ENCODE measurements at places on chromosomes 4 and X.

DNA sequence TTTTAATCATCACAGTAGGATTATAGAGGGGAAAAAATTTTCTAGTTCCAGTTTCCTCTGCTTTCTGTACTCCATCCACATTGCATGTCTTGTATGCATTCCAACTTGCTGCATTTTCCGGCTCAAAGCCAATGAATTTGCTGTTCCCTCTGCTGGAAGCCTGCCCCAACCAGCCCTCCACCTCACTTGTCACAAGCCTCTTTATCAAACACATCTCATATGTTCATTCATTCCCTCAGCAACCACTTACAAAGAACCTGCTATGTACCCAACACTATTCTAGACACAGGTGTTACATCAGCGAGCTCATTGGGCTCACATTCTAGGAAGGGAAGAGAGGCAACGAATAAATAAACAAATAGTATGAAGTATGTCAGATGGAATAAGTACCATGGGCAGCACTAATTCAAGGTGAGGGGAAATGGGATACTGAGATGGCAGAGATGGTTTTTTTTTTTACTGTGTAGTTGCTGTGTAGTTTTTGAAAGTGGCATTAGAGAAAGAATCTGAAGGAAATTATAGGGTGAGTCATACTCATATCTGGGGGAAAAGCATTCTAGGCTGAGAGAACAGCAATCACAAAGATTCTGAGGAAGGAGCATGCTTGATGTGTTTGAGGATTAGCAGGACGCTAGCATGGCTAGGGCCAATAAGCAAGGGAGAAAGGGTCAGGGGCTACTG lies 332.5 kb downstream of the PDGFC start:
- no peak for DNase-seq

DNA sequence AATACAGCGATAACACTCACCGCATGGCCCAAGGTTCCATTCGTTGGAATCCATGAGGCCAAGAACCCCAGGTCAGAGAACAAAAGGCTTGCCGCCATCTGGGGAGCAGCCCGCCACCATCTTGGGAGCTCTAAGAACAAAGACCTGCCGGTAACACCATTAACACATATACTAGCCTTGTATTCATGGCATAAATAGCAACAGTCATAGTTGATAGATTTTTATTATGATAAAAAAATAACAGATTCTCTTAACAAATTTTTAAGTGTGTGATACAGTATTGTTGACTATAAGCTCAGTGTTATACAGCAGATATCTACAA lies 309.4 kb downstream of the GLUD2 start:
- DNase-seq, result no peak

GRCh38 chr4:169601016-169601771 lies 11.2 kb downstream of the NEK1 start:
- no peak for DNase-seq

DNA sequence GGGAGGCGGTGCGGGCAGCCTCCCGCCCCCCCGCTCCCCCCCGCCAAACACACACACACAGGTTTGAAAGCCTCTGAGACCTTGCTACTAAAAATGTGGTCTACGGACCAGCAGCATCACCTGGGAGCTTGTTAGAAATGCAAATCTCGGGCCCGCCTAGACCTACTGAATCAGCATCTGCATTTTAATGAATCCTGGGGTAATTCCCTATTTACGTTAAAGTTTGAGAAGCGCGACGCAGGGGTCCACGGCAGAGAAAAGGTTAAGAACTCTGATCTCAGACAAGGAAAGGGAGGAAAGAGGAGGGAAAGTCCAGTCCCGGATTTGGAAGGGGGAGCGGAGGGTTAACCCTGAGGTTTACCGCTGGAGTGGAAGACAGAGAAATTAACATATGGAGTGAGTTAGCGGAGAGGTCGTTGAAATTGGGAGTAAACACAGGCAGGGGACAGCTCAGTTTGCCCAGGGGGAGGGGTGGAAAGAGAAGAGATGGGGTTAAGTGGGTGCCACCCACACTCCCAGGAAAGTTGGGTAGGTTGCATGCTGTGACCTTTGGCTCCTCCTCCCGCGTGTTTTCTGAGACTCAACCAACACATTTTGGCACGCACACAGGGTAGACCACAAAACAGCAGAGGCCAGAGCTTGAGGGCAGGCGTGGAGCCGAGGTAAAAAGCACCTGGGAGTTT lies 483.6 kb downstream of the BCOR start:
- no peak for DNase-seq

GRCh38 chr4:14908635-14909034 lies 93.6 kb upstream of the CPEB2 start:
- DNase-seq, result no peak

DNA sequence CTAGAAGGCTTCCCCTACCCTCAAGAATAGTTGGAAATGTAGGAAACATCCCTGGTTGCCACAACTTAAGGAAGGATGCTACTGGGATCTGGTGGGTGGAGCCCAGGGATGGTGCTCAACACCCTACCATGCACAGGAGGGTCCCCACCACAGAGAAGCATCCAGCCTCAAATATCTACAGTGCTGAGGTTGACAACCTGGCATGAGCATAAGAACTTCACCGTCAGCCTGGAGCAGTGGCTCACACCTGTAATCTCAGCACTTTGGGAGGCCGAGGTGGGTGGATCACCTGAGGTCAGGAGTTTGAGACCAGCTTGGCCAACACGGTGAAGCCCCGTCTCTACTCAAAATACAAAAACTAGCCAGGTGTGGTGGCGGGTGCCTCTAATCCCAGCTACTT lies 24.0 kb upstream of the ASMTL start:
- DNase-seq, result no peak

DNA sequence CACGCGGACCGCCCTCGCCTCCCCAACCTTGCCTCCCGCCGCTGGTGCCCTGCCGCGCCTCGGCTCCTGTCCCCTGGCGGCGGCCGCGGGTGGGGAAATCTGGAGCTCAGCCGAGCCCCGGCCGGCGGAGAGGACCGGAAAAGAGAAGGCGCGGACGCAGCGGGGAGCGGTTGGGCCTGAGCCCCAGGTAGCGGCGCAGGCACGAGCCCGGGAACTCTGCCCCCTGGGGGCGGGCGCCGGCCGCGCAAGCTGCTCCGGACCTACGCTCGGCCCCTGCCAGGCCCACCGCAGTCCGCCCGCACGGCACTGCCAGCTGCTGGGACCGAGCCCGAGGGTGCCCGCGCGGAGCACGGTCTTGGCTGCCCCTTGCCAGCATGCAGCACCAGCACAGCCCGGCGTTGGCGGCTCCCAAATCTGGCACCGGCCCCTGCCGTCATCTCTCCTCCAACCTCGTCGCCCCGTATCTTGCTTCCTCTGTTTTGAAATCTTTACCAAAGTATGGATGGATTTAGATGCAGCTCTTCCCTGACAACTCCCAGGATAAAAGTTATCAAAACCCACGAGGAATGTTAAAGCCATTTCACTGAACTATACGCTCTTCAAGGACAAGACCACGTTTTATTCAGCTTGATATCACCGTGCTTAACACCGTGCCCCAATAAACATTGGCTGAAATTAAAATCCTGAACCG lies at the start of gene PRSS12:
Gene PRSS12 (minus strand): TSS at position 161 of the 691 bp plus-strand sequence. CDS start 283 bp downstream, outside the sequence.
- DNase-seq, result peak; percentile 66

DNA sequence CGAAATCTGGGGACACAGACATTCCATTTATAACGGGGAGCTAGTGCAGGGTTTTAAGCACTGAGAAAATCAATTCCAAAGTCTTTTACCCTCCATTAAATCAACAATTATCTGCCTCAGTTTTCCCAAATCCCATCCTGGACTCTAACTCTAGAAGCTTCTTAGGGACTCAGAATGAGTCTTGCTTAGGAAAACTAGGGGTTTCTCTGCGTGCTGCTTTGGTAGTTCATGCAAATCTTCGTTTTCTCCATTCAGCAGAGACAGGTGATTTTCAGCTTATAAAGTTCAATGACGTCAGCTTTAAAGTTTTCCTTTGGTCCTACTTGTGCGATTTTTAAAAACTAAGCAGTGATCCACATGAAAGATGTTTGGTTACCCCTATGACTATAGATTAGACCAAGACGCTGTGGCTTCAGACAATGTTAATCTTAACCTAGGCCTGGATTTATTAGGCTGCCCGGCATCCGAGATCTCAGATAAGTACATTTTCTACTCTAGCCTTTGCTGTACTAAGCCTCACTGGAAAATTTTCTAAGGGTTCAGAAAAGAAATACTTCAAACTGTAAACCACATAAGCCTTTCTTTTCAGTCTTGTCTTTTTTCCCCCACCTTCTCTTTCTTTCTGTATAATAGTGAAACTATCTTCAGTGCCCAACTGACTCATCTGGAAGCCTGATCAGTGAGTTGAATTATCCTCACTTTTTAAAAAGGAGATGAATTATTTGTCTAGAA lies 121.4 kb upstream of the GATB start:
- no peak for DNase-seq

- DNase-seq, result peak; percentile 9
These were observed 4.4 kb downstream of the LSM6 start for GRCh38 chr4:146179784-146180370.

DNA sequence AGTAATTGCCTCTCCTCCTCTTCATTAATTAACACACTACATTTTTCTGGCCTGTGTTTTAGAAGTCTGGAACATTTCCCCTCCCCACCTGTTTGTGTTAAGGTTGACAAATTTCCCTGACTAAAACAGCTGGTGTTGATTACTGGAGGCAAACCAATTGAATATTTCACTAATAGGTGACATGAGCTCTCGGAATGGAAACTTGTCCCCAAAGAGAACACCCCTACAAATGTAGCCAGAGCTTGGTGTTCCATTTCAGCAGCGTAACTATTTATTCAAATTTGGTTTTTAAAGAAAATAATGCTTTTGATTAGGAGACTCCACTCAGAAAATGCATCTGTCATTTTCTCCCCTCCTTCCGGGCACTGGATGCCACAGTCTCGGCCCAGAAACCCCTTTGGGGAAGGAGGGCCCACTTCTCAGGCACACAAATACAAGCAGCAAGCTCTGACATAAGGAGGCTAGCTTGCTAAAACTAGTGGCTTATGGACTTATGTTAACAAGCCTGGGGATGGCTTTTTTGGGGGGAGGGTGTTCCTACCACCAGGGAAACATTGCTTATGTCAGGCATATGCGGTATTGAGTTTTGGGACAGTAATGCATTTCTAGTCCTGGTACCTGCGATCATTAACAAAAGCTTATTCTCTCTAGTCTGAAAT lies 2.2 kb downstream of the RNF150 start:
- no peak for DNase-seq

GRCh38 chr4:149202117-149202516 lies 613.5 kb downstream of the IQCM start:
- DNase-seq, result no peak

DNA sequence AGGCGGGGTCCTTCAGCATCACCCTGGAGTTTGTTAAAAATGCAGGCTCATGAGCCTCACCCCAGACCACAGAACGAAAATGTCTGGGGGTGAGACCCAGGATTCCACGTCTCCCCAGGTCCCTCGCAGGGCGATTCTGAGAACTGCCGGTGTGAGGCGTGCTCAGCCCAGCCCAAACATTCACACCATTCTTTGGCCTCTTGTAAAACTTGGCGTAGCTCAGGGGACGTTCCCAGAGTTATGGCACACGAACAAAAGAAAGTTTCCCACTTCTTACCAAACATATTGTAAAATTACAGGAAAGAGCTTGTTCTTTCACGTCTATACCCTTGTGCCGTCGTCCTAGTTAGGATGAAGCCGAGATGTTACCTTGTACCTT lies 12.9 kb downstream of the CD99 start:
- no peak for DNase-seq

GRCh38 chrX:70755850-70756249 lies 152.7 kb downstream of the TEX11 start:
- no peak for DNase-seq

GRCh38 chrX:53547668-53548067 lies 113.5 kb upstream of the HSD17B10 start:
- no peak for DNase-seq

DNA sequence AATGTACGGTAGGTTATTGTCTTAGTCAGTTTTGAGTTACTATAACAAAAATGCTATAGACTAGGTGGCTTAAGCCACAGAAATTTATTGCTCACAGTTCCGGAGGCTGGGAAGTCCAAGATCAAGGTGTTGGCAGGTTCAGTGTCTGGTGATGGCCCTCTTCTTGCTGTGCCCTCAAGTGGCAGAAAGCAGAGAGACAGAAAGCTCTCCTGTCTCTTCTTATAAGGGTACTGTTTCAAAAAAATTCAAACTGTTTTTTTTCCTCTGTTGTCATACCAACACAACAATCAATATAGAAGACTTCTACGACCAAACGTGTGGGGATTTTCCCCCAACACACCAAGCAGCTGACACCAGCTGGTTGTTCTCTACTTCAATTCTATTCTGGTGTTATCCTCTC lies 53.4 kb downstream of the ADGRG4 start:
- no peak for DNase-seq

GRCh38 chr4:183681119-183681518 lies 22.0 kb downstream of the TRAPPC11 start:
- no peak for DNase-seq

- no peak for DNase-seq
These were observed 112.5 kb upstream of the BMP3 start for GRCh38 chr4:80918004-80918403.

DNA sequence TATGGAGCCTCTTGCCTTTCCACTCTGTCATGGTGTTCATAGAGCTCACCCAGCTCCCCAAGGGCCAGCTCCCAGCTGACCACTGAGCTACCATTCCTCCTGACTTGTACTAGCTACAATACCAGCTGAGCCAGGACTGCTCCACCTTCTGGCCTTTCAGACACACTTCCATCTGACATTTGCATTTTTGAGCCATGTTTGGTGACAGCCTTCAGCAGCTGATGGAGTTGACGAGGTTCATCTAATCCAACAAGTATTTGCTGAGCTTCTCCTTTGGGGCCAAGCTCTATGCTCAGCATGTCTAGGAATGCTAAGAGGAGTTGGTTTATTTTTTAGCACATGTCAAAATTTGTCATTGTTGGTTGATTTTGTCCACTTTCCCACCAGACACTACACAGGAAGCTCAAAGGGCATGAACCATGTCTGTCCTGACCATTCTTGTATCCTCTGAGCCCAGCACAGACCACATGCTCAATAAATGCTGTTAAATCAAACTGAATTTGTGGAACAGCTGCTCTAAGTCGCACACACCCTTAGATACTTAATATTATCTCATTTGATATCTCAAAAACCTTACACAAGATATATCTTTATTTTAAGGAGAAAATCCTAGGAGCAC lies 142.6 kb upstream of the PPARGC1A start:
- no peak for DNase-seq

GRCh38 chrX:21770631-21771321 lies 12.9 kb upstream of the SMPX start:
- peak; percentile 22 for DNase-seq

DNA sequence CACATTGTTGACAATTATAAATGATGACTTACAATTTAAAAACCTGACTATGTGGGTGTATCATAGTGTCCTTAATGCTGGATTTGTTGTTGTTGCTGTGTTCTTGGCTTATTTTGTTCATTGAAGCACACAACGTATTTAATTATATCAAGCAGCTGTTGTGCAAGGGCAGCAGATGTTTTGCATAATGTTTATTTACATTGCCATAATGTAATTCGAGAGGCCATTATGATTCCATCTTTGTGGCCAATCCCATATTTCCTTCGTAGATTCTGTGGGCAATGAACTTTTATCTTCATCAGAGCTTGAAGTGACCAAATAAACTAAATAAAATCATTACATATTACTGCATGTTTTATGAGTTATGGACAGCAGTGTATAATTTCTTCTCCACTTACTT lies 422.6 kb upstream of the GALNTL6 start:
- DNase-seq, result no peak

- no peak for DNase-seq
These were observed 2.6 kb upstream of the CPZ start for GRCh38 chr4:8589823-8590545.

GRCh38 chrX:79133904-79134303 lies 10.6 kb upstream of the GPR174 start:
- DNase-seq, result no peak

Data from large intestine (tissue), 12 donors.